Kidney (tissue), 22 donors: ENCODE measurements at places on chromosomes 6 and 20.

DNA sequence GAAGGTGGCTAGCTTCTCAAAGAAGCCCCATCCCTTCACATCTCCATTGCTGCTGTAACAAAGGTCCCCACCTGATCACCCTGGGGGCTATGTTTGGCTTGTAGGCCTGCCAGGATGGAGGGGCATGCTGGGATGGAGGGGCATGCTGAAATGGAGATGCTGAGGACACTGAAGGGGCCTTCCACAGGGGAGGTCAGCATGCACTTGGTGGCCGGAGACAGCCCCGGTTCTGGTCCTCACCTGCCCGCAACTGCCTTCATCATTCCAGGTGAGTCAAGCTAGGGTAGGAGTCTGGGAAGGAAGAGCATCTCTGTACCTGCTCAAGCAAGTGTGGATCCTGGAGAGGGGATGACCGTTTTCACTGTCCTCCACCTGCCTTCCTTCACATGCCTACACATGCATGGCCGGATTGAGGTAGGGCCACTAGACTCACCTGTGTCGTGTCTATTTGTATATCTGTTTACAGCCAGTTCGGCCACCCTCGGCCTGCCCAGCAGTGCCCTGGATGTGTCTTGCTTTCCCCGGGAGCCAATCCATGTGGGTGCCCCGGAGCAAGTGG, 6.0 kb downstream of the L3MBTL1 start:
- no peak for DNase-seq

- no peak for DNase-seq
Observed at GRCh38 chr6:121853686-121854085, 418.2 kb downstream of the GJA1 start.

DNA sequence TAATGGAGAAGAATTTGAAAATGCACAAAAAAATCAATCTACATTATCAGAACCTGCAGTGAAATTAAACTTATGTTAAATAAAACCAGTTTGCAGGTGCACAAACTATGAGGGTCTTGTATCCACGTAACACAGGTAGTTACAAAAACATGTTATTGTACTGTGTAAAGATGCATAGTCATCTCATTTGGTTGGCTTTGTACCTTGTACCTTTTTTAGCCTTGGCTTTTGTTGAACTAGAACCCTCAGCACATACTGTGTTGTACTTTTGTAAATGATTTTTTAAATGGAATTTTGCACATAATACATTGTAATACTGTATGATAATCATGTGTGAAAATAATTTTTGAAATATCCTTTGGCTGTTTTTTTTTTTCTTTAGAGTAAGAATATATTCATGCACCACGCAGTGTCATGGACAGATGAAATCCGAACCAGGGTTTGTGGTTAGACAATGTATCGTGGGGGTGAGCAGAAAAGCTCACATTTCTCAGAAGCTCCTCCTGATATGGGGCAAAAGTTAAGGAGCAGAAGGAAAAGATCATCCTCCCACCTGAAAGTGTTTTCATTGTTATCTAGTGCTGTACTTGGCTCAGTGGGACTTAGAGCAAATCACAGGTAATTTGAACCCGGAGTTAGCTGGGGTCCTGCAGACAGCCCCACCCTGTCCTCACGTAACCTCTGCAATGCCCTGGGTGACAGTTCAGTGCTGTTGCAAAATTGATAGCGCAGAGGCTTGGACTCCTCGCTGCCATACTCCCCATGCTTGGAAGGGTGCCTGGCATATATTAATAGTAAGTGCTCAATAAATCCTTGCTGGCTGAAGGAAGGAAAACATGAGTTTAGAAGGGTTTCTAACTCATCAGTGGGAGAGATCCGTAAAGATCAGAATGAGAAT, 14.8 kb upstream of the NAA20 start:
- no peak for DNase-seq

DNA sequence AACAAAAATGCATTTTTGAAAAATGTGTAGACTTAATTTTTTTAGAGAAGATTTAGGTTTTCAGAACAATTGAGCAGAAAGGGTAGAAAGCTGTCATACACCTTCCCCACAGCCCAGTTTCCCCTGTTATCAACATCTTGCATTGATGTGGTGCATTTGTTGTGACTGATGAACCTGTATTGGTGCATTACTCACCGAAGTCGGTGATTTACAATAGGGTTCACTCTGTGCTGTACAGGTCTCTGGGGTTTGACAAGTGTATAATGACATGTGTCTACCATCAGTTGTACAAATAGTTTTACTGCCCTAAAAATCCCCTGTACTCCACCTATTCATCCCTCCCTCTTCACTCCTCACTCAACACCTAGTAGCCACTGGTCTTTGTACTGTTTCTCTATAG, 23.8 kb upstream of the ADIG start:
- no peak for DNase-seq

GRCh38 chr20:16806886-16807285, 58.7 kb downstream of the OTOR start:
- DNase-seq: no peak
